Tongue (tissue), 3 donors: ENCODE measurements at places on chromosomes 12 and 14. TPM values are rescaled to one million over a fixed set of nuclear protein-coding genes. Genes with fewer than 3 reads are reported as not detected.
A peak's percentile ranks its signal among the peaks of the same experiment; 100 is the strongest.

- DNase-seq: no peak
Observed at GRCh38 chr12:39619316-39619659, 315 bp downstream of the ABCD2 start.

DNA sequence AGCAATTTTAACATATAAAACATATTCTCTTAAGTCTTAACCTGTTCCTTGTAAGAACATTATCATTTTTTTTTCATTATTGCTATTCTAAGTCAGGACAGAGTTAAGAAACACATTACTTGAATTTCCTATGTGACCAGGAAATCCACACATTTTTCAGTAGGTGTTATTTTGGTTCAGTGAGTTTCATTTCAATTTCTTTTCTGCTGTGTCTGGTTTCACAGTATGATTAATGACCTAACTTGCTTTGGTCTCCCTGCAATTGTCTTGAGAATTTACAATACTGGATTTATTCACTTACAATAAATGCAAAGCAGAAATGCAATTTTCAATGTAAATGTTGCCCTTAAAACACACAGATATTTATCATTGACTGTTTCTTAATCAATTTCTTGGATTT is 396.9 kb upstream of the TMTC1 start:
- DNase-seq: no peak

GRCh38 chr12:21065845-21066244 is 65.1 kb upstream of the SLCO1B1 start:
- no peak for DNase-seq

DNA sequence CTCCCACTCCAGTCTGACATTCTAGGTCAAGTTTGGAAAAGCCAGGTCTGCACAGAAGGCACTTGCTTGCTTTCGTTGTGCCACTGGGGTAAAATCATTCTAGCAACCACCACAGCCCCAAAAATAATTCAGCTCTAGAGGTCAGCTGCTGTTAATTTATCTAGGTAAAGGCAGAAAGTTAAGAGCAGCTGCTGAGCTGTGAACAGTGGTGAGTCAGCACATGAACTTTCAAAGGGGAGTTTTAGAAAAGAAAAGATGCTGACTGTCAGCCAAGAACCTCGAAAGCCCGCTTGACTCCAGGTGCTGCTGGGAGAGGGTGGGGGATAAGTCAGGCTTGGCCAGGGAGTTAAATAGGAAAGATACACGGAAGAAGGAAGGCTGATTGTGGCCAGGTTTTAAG is 12.7 kb downstream of the CCDC197 start:
- DNase-seq: peak; percentile 66

GRCh38 chr12:6647083-6647604 is at the start of gene ACRBP:
Gene ACRBP, minus strand, starts transcription at chr12:6647432. Its CDS starts 66 bp downstream, at chr12:6647366.
- DNase-seq: peak; percentile 82

GRCh38 chr14:28120391-28120790 is 646.2 kb upstream of the FOXG1 start:
- DNase-seq: no peak

DNA sequence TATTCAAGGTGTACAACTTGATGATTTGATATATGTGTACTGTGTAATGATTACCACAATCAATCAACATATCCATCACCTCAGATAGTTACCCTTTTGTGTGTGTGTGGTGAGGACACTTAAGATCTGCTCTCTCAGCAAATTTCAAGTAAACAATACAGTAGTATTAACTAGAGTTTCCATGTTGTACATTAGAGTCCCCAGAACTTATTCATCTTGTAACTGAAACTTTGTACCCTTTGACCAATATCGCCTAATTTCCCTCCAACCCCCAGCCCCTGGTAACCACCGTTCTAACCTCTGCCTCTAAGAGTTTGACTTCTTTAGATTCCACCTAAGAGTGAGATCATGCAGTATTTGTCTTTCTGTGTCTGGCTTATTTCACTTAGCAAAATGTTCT is 12.1 kb downstream of the ADCK1 start:
- no peak for DNase-seq

DNA sequence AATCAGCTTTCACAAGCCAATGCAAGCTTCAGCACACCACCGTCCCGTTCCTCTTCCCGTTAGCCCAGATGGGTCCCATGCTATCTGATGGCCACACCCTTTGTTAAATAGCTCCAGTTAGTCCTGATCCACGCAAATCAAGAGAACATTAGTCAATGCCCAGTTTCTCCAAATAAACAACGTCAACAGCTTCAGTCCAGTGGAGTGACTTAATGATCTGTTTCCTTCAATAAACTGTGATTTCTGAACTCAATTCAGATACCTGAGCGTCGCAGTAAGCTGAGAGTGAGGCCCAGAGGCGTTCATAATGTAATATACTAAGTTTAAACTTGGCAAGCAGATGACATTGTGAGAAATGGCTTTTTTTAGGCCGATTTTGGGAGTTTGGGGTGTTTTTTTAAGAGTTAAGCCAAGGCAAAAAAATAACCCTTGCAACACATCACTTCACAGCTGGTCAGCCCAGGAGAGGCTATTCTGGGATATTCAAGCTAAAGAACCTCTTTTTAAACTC is 112.3 kb downstream of the ZFP36L1 start:
- peak; percentile 73 for DNase-seq

DNA sequence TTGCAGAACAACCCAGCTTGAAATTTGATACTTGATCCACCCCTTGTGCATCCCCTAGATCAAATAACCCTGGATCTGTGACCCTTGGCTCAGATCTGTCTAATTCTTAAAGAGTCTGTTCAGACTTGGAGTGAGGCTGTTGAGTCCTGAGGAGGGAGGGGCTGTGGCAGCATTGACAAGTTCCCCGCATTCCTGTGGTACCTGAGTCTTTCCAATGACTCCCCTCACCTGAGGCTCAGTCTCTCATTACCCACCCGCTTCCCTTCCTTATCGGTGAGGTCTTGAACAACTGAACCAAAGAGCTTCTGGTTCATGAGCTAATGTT is 16.1 kb upstream of the HDAC7 start:
- no peak for DNase-seq

- no peak for DNase-seq
Observed at GRCh38 chr12:21459474-21459873, 22.0 kb downstream of the PYROXD1 start.

- DNase-seq: no peak
Observed at GRCh38 chr12:3622822-3623690, 129.9 kb downstream of the CRACR2A start.

DNA sequence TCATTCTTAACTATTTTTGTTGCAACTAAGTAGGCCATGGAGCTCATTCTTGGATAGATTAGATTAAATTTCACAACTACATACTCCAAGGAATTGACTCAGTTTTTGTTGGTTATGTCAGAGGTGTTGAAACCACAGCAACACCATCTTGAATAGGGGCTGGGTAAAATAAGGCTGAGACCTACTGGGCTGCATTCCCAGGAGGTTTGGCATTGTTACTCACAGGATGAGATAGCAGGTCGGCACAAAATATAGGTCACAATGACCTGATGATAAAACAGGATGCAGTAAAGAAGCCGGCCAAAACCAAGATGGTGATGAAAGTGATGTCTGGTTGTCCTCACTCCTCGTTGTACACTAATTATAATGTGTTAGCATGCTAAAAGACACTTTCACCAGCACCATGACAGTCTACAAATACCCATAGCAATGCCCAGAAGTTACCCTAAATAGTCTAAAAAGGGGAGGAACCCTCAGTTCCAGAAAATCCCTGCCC is 20.9 kb downstream of the DMAC2L start:
- DNase-seq: no peak

DNA sequence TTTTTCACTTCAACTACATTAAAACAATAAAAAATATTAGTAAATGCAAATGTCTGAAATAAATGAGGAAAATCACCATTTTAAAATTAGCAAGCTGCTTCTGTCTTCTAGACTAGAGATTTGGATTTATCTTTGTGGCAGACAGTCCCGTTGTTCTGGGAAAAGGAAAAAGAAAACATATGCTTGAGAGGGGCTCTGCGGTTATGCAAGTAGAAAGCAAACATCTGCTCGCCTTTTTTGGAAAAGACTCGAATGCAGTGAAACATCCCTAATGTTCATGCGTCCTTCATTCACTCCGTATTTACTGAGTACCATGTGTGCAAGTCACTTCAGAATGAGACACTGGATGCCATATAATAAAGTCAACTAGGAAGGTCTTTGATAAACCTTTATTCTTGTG is 44.9 kb downstream of the IFNG start:
- no peak for DNase-seq

- DNase-seq: no peak
Observed at GRCh38 chr12:121238086-121238485, 28.2 kb downstream of the P2RX4 start.

- DNase-seq: no peak
Observed at GRCh38 chr14:73757876-73758391, 43.8 kb upstream of the PNMA1 start.

- DNase-seq: peak; percentile 21
Observed at GRCh38 chr12:96256672-96257361, 62.6 kb downstream of the ELK3 start.

GRCh38 chr12:5022465-5023061 is 21.1 kb upstream of the KCNA5 start:
- DNase-seq: peak; percentile 78

- no peak for DNase-seq
Observed at GRCh38 chr12:56253091-56253490, 5.1 kb downstream of the ANKRD52 start.

GRCh38 chr12:51162217-51162616 is 10.7 kb downstream of the TFCP2 start:
- no peak for DNase-seq

DNA sequence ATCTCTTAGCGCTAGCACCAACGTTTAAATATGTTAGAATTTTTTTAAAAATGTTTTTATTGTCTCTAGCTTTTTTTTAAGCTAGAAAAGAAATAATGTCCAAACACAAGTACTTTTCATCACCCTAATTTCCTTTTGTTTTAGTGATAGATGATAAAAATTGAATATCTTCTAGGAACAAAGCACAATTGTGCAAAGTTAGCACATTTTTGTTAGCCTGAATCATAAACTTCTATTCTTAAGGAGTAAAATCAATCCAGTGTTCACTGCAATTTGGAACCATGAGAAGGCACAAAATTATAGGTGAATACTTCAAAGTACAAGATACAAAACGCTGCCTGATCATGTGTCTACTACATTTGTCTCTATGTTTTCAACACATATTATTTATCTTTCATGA is 408.5 kb upstream of the RPL10L start:
- no peak for DNase-seq

DNA sequence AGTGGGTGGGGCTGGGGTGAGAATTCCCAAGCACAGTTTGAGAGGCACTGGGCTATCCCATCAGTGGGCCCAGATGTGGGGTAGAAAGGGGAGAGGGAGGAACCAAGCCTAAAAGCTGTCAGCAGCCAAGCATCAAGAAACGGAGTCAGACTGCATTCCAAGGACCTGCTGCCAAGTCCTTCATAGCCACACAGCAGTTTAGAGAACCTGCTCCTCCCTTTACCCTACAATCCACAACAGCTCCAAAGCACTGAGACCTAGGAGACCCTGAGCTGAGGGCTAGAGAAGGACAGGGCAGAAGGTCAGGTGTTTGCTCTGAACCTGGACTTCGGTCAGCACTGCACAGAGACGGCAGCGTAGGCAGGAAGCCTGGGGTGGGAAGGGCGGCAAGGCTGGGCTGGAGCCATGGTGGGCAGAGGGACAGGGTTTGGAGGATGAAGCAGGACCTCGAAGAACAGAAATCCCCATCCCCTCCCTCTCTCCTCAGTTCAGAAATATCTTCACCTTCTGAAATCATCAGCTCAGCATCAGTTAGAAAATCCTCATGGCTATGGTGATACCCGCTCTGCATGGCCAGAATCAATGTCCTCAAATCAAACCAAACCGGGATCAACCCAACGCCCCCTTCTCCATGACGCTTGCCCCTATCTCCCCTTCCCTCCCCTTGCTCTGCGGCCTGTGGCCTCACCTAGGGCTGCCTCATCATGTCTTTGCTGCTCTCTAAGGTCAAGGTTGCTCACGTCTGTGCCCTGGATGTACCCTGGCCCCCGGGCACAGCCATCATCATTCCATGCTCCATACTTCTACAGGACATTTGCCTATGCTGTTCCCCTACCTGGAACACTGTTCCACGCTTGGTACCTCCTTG is 12.9 kb upstream of the SERPINA4 start:
- no peak for DNase-seq

- DNase-seq: no peak
Observed at GRCh38 chr14:73221945-73222344, 15.4 kb upstream of the PAPLN start.

DNA sequence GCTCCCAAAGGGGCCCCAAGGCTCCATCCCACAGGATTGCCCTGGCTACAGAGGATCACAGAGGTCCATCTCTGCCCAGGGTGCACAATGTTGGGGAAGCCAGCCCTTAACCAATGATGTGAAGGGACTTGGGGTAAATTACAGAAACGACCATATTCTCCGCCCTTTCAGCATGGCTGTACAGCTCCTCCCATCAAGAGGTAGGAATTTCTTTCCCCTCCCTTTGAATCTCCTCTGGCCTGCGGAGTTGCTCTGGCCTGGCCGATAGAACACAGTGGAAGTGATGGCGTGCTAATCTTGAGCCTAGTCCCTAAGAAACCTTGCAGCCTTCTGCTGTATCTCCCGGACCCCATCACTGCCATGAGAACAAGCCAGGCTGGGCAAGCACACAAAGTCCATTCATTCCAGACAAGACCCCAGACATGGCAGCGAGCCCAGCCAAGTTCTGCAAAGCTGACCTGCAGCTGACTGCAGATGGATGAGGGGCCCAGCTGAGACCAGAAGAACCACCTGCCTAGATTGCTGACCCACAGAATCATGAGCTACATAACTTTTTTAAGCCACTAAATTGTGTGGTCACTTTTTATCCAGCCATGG is 6.9 kb upstream of the IFI27 start:
- peak; percentile 67 for DNase-seq

GRCh38 chr12:46585854-46586621 is 213.5 kb upstream of the SLC38A2 start:
- DNase-seq: peak; percentile 60

- DNase-seq: no peak
Observed at GRCh38 chr14:54168489-54168888, 211.9 kb upstream of the BMP4 start.

- no peak for DNase-seq
Observed at GRCh38 chr12:59600171-59600570, 4.3 kb downstream of the SLC16A7 start.

DNA sequence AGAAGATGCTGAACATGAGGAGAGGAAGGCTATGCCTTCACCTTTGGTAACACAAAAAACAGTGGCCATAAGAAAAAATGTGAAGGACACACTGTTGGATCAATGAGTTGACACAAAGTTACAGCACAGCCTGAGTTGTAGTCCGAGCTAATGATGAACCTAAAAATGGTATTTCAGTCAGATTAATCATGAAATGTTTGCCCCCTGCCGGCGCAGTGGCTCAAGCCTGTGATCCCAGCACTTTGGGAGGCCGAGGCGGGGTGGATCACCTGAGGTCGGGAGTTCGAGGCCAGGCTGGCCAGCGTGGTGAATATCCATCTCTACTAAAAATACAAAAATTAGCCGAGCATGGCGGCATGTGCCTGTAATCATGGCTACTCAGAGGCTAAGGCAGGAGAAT is 1.3 kb upstream of the CAPRIN2 start:
- DNase-seq: no peak

- no peak for DNase-seq
Observed at GRCh38 chr12:80059875-80060274, 39.5 kb upstream of the OTOGL start.

The KCNK13 gene
- total RNA-seq: 1.0 TPM

The ARHGAP9 gene
- total RNA-seq: 2.5 TPM

The SSTR1 gene
- total RNA-seq: 0.21 TPM

The SDR9C7 gene
- 0.51 TPM for total RNA-seq

The RPL6 gene
- 1,338 TPM for total RNA-seq

The SERPINA10 gene
- not detected for total RNA-seq

The CEBPE gene
- total RNA-seq: not detected

The YEATS4 gene
- 11.1 TPM for total RNA-seq

The DBX2 gene
- total RNA-seq: 0.21 TPM

The EML5 gene
- 0.51 TPM for total RNA-seq
